ENCODE measurements at places on chromosomes 6 and 20.

GRCh38 chr6:142886431-142887170 lies 58.4 kb downstream of the HIVEP2 start:
- peak; percentile 2 for DNase-seq

DNA sequence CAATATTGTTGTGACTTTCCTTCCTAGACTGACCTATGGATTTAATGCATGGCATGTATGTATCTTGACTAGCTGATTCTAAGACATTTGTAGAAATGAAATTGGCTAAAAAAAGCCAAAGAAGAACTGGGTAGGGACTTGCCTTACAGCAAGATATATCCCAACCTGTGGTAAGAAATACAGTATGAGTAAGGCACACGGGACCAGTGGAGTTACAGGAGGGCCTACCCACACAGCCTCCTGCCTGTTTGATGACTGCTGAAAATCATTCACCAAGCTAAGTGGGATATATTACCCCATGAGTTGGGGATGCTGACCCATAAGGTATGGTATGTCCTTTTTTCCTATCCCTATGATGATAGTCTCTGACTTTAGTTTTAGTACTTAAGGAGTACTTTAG lies 112.2 kb downstream of the INSM1 start:
- DNase-seq = no peak

DNA sequence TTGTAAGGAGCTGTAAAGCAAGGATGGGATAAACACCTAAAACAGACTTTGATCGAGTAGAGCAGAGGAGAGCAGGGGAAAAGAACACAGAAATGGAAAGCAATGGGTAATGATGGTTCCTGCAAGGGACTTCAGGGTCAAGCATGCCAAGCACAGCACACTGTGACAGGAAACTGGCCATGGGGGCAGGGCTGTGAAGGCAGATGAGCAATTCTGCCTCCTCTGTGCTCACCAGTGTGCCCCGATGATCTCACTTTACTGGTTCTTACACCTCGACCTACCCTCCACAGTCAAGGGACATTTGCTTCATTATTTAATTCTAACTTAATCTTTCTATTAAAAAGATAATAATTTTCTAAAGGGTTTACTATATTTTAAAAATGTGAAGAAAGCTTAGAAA lies 21.6 kb upstream of the MYB start:
- DNase-seq = no peak

DNA sequence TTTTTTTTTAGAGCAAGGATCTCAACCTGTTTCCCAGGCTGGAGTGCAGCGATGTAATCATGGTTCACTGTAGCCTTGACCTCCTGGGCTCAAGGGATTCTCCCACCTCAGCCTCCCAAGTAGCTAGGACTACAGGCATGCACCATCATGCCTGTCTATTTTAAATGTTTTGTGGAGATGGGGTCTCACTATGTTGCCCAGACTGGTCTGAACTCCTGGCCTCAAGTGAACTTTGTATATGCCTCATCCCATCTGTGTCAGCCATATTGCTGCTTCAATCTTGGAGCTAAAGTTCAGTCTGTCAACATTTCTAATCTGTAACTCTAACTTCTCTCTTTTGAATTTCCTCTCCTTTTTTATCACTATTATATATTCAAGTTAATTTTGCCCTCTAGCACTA lies 54.3 kb downstream of the CD164 start:
- DNase-seq = no peak

DNA sequence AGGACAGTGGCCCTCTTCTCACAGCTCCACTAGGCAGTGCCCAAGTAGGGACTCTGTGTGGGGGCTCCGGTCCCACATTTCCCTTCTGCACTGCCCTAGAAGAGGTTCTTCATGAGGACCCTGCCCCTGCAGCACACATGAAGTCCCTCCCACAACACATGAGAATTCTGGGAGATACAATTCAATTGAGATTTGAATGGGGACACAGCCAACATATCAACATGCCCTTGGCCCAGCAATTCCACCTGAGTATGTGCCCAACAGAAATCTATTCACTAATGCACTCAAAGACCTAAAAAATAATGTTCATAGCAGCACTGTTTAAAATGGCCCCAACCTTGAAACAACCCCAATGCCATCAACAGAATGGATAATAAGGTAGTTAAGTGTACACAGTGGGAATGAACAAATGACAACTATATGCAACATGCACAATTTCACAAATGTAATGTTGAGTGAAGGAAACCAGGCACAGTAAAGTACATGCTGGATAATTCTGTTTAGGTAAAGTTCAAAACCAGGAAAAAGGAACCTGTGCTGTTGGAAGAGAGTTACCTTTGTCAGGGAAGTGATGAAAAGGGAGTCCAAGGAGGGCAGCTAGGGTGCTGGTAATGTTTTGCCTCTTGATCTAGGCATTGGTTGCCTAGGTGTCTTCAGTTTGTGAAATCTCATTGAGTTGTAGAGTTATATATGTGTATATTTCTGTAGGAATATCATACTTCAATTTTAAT lies 16.1 kb downstream of the ISM1 start:
- no peak for DNase-seq

DNA sequence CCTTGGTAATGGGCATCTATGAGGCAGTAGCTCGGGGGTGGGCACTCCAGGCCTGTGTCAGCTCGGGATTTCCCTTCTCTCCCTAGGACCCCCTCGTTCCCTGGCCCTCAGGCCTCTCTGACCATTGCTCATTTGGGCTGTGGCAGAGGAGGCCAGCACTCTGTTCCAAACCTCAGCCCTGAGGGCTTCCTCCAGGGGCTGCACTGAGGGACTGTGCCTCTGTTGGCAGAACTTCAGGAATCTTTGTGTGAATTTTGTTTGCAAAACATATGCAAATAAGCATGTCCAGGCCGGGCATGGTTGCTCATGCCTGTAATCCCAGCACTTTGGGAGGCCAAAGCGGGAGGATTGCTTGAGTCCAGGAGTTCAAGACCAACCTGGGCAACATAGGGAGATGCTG lies 11.0 kb downstream of the PACSIN1 start:
- DNase-seq = no peak

DNA sequence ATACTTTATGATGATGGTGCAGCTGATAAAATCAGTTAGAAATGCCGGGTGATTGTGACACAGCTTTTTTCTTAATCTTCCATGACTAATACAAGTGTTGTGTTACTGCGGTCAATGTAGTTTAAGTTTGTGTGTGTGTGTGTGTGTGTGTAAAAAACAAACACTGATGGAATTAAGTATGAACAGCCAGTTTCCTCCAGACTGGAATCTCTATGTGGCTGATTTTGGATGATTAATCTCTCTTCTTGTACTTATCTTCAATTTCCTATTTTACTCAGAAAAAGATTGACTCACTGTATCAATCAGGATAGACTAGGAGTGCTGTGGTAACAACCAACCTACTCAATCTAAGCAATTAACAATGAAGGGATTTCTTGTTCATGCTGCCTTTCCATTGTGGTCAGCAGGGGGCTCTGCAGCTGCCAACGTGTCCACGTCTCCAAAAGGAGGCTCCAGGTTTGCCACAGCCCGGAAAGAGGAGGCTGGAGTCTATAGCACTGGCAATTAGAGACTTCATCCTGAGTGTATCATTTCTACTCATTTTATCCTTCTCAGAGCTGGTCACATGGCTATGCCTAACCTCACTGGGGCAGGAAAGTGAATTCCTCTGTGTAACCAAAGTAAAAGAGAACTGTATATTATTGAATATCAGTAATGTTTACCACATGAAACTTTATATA lies 107.7 kb downstream of the CD109 start:
- peak; percentile 5 for DNase-seq

DNA sequence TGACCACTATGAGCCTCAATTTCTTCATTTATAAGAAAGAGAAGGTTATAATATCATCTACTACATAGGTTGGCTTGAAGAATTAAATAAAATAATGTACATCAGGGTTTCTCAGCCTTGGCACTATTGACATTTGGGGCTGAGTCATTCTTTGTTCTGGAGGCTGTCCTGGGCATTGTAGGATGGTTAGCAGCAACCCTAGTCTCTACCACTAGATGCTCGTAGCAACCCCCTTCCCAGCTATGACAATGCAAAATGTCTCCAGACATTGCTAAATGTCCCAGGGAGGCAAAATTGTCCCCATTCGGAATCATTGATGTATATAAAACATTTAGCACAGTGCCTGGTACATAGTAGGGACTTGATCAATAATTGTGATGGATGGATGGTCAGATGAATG lies 152.1 kb downstream of the KHDC1L start:
- DNase-seq = no peak

DNA sequence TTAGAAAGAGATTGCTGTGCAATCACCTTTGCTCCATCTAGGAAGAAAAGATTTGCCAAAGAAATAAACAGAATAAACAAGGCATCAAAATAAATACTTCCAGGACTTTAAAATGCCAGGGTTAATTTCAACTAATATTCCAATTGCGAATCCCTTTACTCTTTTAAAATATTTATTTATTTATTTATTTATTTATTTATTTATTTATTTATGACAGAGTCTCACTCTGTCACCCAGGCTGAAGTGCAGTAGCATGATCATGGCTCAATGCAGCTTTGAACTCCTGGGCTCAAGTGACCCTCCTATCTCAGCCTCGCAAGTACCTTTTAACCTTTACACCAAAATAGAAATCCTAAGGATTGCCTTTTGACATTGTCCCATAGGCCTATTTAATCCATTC lies 191.1 kb downstream of the EDN1 start:
- no peak for DNase-seq

- DNase-seq = no peak
These were observed 60.2 kb upstream of the KCNQ5 start for GRCh38 chr6:72561629-72562028.

- no peak for DNase-seq
These were observed 132.3 kb downstream of the UNC5CL start for GRCh38 chr6:40906759-40907158.

- DNase-seq = no peak
These were observed 9.5 kb downstream of the NT5E start for GRCh38 chr6:85459224-85459901.

GRCh38 chr20:47482705-47483104 lies 19.0 kb upstream of the NCOA3 start:
- DNase-seq = no peak

DNA sequence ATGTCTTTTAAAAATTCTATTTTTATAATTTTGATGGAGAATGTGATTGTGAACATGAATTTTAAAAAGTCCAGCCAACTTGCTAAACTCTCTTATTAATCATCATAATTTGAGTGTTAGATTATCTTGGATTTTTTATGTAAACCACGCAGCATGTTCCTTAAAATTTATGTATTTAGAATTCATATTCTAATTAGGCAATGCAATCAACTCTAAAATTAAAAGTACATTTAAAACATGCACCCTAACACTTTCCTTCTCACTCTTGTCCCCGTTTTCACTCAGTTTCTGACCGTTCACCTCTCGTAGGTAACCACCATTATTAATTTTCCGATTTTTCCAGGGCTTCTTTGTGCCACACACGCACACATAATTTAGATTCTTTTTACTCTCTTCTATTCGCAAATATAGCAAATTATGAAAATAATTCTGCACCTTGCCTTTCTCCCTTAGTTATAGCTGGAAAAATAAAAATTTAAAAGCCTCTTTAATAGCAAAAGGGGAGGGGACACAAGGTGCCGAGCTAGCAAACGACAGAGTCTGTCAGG lies 329 bp upstream of the ZKSCAN3 start:
- DNase-seq = no peak
